ENCODE measurements at places on chromosomes 11 and 22.

GRCh38 chr11:58745705-58746364, 14.1 kb upstream of the GLYAT start:
- DNase-seq: no peak

DNA sequence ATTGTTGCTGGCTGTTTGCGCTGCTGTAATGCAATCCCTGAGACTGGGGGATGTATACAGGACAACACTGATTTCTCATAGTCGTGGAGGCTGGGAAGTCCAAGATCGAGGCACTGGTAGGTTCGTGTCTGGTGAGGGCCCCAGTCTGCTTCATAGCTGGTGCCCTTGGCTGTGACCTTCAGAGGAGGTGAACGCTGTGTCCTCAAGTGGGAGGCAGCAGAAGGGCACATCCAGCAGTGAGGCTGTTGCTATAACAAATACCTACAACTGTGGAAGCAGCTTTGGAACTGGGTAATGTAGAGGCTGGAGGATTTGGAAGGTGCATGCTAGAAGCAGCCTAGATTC, 21.3 kb downstream of the KRTAP5-5 start:
- no peak for DNase-seq

DNA sequence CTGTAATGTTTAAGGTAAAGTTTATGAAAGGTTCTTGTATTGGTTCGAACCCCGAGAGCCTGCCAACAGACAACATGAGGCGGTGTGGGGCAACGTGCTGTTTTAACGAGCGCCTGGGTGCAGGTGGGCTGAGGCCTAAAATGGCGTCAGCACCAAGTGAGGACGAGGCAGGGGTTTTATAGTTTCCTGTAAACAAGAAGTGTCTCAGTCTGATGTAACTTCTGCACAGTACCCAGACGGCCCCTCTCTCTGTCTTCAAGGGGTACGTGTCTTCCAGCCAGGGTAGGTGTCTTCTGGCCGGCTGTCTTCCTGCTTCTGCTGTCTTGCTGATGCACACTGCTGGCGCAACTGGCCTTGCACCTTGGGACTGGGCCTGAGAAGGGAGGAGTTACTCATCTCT, 2.7 kb downstream of the PPFIBP2 start:
- no peak for DNase-seq

DNA sequence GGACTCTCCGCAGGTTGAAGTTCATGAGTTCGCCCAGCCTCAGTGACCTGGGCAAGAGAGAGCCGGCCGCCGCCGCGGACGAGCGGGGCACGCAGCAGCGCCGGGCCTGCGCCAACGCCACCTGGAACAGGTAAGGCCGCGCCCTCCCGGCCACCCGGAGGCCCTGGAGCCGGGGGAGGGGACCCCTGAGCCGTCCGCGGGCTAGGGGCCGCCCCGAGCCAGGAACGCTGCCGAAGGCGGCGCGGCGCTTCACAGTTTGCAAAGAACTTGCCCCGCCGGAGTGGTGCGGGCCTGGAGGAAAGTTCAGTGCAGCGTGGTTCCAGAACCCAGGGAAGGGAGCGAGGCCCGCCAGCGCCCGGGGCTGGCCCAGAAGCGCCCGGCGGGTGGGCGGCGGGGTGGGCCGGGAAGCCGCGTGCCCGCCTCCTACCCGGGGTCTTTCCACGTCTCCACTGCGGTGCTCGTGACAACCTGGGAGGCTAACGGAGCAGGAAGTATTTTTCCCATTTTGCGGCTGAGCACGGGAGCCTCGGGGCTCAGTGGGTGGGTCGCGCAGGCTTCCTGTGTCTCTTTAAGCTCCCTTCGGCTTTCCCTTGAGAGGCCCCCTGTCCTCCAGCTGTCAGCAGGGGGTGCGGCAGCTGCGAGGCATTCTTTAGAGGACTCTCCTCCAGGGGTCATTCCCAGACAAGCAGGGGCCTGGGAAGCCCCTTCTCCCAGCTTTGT, 635 bp downstream of the PRR5 start:
- DNase-seq: no peak

DNA sequence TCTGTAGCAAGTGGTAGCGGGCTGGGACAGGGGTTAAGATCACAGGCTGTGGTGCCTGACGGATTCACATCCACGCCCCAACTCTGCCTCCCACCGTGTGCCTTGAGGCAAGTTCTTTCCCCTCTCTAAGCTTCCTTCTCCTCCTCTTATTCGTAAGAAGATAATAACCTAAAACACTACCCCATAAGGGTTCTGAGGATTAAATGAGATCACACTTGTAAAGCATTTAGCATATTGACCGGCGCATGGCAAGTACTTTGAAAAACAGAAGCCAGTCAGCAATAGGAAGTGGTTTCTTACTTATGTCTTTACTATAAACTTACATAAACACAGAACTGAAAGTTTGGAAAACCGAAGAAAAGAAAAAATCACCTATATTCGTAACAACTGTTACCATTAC, 15.5 kb upstream of the LMO2 start:
- no peak for DNase-seq

DNA sequence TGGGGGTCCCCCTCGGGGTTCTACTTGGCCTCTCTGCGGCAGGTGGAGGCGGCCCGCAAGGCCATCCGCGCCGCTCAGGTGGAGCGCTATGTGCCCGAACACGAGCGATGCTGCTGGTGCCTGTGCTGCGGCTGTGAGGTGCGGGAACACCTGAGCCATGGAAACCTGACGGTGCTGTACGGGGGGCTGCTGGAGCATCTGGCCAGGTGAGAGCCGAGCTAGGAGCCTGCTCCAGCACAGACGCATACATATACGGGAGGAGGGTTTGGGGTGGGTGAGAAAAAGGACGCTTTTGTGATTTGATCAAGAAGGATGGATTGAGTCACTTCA, 415 bp downstream of the CENATAC start:
- no peak for DNase-seq

- no peak for DNase-seq
Measured at GRCh38 chr11:28038775-28039174, 69.2 kb downstream of the KIF18A start.

DNA sequence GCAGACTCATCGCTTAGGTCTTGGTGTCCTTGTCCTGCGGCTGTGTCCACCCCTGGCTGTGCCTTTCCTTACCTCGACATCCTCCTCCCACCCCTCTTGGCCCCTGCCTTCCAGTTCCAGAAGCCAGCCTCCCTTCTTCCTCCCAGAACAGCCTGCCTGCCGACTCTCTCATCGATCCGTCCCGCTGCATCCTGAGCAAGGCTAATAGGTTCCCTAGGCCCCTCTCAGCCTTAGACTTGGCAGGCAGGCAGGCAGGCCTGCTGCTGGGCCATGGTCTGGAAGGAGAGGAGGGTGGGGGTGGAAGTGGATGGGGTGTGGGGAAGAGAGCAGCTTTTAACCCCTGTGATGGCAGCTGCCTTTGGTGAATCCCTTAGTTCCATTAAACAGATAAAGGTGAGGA, 196.7 kb upstream of the TBCEL start:
- DNase-seq: no peak

GRCh38 chr22:31332010-31332409, 14.1 kb downstream of the PATZ1 start:
- DNase-seq: no peak

GRCh38 chr11:19472679-19473078, 231.9 kb upstream of the E2F8 start:
- DNase-seq: no peak

GRCh38 chr11:674406-674805, 20.6 kb downstream of the DEAF1 start:
- no peak for DNase-seq

- DNase-seq: no peak
Measured at GRCh38 chr11:33957304-33957917, 65.5 kb upstream of the LMO2 start.

DNA sequence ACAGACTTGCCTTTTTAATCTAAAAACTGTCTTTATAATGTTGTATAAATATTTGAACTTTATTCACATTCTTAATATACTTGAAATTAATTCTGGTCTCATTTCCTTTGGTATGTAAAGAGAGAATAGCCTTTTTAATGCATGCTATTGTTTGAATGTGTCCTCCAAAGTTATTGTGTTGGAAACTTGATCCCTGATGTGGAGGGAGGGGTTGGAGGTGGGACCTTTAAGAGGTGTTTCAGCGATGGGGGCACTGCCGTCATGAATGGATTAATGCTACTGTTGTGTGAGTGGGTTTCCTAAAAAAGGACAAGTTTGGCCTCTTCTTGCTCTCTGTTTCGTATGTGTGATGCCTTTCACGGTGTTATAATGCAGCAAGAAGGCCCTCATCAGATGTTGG, 131.7 kb downstream of the DDX10 start:
- no peak for DNase-seq

DNA sequence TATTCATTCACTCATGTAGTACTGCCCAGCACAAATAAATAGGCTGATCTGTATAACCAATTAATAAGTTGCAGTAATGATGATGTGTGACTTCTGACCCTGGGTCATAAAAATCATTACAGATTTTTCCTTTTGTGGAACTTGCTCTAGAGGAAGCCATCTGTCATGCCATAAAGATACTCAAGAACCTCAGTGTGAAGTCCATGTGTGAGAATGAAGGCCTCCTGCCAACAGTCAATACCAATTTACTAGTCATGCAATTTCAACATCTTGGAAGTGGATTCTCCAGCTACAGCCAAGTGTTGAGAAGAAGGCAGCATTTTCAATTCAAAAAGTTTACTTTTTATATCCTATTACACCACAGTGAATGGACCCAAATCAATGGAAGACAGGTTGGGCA, 435.6 kb upstream of the LRRC4C start:
- no peak for DNase-seq

DNA sequence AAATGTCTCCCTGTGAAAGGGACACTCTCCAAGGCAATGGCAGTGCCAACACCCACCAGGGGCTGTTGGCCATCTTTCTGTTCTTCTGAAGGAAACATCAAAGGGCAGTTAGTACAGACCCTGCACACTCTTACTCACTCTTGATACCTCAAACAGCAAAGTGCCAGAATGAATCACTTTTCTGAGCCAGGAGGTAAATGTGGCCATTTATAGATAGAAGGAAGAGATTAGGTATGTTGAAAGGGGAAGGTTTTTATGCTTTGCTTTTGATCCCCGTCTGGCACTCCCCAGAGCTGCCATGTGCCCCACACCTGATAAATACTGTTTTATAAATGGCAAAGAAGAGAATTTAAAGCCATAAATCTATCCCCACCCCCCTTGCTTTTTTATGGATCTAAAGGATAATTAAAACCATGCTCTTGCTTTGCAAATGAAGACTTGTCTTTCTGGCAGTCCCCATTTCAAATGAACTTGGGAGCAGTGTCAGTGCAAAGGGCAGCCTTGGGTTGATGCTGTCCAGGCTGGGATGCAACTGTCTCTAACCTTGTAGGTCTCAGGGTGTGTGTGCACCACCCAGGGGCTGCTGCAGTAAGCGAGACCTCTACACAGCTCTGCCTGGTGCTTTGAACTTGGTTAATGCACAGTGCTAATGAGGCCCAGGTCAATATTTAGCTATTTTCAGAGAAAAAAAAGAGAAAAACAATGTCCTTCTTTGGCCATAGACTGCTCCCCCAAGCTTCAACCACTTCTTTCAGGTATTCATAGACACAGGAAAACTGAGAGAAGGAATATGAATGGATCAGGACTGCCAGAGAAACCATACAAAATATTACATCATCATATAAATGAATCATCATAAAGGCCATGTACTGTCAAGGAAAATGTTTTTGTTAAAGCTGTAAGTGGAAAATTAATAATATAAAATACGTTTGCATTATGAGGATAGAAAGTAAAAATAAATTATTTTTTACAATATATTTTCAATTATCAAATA, 207.5 kb downstream of the ETS1 start:
- no peak for DNase-seq

GRCh38 chr11:23480736-23481135, 620.5 kb upstream of the CCDC179 start:
- DNase-seq: no peak

DNA sequence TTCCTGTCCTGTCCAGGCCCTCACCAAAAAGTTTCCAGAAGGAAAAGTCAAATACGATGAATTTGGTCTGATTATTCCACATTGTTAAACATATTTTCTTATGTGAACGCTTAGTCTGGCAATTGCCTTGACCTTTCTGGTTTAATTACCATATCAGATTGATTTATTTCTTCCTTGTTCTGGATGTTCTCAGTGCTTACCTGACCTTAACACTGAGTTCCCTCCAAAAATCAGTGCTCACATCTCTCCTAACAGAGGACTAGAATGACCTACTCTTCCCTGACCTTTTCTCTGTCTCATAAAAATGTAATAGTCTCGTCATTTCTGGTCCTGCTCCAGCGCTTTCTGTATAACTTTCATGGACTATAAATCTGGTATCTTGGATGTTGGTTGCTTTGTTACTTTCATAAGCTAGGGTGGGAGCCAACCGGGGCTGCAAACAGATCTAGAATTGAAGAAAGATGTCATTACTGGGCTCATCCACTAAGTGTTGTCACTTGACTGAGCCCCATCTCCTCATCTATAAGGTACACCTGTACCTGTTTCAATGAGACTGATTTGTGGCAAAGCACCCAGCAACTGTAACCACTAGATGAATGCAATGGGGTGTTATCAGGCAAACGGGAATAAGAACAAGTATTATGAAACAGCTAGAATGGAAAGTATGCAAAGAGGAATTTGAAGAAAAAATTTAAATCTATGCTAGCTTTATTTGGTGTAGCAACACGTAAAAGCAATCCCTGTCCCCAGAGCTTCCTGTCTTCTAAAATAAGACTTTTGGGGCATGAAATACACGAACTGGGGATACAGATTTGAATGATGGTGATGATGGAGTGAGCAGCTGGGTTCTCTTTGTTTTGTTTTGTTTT, 2.4 kb downstream of the FADS2 start:
- no peak for DNase-seq

DNA sequence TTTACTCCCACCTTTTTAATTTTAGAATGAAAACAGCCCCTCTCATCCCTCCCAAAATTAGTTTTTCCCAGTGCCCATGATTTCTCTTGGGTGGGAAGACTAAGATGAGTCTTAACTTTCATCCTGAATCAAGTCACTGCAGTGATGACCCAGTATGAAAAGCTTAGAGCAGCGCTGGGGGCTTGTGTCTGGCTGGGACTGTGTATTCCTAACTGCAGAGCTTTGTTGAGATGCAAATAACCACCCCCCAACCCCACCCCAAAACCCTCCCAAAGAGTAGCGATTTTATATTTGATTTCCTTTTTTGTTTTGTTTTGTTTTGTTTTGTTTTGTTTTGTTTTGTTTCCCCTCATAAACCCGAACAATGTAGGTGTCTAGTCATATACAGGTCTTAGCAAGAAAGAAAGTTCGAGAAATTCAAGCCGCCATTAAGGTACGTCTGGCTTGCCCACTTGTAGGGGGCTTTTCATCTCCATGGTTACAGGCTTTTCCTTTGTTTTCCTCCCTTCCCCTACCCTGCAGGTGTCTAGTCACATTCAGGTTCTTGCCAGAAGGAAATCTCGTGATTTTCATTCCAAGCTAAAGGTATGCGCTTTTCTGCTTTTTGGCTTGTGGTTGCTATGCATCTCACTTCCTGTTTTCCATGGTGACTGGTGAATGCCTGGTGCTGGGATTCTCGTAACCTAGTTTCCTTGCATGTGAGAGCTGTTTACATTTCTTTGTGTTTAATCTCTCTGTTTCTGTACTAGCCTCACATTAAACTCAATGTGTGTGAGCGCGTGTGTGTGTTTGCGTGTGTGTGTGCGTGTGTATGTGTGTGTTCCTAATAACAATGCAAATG, 144.6 kb upstream of the RASSF10 start:
- DNase-seq: peak; percentile 53

GRCh38 chr11:66639066-66639813, 737 bp downstream of the RBM4 start:
- DNase-seq: no peak
